NB4 (cell line): ENCODE measurements at places on chromosomes 16 and 17.
A peak's percentile ranks its signal among the peaks of the same experiment; 100 is the strongest.

DNA sequence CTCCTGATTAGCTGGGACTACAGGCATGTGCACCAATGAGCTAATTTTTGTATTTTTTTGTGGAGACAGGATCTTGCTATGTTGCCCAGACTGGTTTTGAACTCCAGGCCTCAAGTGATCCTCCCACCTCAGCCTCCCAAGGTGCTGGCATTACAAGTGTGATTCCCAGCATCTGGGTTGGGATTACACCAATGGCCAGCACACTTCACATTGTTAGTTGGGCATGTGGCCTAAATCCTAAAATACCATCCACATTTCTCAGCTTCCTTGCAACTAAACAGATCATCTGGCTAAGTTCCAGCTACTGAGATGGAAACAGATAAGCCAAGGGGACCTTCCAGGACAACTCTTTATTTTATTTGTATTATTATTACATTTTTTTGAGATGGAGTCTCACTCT lies 9.9 kb downstream of the RABEP2 start:
- no peak for DNase-seq

DNA sequence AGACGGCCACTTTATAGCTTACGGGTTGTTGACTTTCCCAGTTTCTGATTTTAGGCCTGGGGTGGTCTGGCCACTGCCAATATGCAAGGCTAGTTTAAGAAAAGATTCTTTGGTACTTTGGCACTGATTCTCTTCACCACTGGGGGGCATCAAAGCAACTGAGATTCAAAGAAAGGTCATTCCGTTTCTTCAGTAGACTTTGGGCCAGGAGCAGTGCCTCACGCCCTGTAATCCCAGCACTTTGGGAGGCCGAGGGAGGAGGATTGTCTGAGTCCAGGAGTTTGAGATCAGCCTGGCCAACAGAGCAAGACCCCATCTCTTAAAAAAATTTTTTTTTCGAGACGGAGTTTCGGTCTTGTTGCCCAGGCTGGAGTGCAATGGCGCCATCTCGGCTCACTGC lies 53.0 kb downstream of the RPA1 start:
- peak; percentile 28 for DNase-seq

DNA sequence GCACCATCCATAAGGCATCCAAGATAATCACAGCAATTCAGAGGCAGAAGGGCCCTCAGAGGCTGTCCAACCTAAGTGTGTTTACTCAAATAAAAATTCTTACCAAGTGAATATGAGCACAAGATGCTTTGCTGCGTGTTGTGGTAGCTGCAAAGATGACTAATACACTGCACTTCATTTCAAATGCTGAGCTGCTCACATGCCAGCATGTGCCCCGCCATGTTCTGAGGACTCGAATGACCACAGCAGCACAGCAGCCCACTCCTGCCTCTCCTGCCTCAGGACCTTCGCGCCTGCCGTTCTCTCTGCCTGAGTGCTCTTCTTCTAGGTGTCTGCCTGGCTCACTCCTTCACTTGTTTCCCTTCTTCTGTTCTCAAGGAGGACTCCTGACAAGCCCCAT lies 19.0 kb downstream of the PIK3R5 start:
- no peak for DNase-seq

DNA sequence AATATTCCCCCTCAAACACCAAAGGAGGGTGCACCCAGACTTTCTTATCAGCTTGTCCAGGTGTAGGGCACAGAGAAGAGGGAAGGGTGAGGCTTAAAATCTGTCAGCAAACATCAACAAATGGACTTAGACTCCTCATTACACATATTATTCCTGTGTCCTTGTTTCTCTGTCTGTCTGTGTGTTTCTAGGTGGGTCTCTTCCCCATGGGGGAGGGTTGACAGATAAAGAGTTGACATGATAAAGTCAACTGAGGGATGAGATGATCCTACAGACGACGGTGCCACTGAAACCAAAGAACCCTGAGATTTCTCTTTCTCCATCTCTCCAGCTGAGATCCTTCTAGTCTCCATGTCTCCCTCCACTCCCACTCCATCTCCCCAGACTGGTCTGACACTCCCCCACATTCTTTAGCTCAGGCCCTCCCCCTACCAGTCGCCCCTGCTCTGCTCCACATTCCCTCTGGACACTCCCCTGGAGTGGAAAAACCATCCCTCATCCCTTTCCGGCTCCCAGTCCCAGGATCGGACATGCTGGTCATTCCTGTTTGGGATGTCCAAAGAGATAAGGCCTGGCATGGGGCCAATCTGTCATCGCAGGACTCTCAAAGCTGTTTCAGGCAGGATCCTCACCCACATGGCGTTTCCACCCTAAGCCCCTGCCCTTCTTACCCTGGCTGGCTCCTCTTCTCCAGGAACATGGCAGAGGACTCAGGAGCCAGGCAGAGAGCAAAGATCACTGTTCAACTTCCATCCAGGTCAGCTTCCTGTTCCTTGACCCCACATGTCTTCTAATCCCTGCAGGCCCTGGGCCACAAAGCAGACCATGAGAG lies 2.9 kb upstream of the ITGA3 start:
- no peak for DNase-seq

GRCh38 chr16:82051656-82052055 lies 16.6 kb downstream of the HSD17B2 start:
- DNase-seq: no peak

GRCh38 chr17:29753845-29754439 lies 131.2 kb upstream of the CORO6 start:
- DNase-seq: no peak

DNA sequence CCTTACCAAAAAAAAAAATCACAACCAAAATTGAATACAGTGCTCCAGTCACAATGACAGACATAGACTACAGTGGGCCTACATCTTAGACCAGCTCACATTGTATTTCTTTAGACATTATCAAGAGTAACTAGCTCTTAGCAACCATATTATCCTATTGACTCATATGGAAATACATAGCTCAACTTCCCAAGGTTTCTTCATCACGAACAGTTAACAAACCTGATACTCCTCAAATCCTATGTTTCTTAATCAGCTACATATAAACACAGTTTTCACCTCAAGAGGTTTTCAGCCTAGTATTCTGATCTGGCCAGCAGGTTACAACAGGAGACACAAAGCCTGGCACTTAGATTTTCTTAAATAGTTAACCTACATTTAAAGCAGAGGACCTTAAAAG lies 29.7 kb downstream of the CMC2 start:
- DNase-seq: no peak
